ENCODE measurements at places on chromosomes 1 and 21.

DNA sequence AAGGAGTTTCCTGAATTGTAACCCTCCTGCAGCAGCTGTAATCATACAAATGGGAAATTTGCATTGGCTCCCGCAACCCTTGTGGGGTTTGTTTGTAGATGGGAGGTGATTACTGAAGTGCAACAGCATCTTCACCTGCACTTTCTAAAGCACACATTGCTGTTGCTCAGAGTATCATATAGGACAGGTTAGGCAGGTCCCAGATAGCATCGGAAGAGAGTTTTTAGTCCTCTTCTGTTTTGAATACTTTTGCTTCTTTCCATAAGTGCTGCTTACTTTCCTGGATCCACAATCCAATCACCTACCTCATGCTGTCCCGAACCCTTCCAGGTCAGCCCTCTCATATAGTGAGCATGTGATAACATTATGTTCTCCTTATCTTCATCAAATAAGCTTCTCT is 300.4 kb downstream of the PTPRC start:
- DNase-seq: no peak

DNA sequence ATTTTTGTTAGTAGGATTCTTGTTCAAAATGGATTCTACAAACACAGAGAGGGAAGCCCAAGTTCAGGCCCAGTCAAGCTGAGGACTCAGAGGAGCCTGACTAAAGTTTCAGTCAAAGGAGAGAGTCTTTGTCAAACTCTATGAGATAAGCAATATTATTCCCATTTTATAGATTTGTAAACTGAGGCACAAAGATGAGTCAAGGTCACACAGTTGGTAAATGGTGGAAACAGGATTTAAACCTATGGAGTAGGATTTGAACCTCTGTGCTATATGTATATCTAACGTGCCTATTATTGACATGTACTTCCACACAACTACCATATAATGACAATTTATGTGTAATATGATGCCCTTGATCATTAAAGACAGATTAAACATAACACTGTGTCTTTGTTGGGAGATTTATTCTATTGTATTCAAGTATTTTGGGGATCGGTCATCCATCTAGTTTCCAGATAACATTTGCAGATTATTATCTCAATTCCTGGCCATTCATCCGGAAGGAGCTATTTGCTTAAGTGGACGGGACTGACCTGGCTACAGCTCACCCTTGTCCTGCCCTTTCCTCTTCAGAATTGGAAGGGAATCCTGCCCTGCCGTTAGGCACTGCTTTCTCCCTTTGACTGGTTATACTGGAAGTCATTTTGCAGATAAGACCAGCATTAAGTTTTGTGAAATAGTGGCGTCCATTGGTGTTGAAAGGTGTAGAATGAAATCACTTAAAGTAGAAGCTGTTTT is 86.1 kb upstream of the LMO4 start:
- DNase-seq: no peak

- DNase-seq: no peak
Observed at GRCh38 chr1:111179968-111180533, 20.4 kb downstream of the DENND2D start.

GRCh38 chr1:200180821-200181220 is 153.3 kb downstream of the NR5A2 start:
- DNase-seq: no peak

DNA sequence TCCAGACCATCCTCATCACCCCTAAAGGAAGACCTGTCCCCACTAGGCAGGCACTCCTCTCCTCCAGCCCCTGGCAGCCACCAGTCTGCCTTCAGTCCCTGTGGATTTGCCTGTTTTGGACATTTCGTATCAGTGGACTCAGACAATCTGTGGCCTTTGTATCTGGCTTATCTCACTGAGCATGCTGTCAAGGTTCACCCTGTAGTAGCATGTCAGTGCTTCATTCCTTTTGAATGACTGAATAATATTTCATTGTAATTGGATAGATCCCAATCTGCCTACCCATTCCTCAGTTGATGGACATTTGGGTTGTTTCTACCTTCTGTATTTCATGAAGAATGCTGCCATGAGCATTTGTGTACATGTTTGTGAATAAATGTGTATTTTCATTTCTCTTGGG is 32.9 kb upstream of the RNF187 start:
- DNase-seq: no peak

DNA sequence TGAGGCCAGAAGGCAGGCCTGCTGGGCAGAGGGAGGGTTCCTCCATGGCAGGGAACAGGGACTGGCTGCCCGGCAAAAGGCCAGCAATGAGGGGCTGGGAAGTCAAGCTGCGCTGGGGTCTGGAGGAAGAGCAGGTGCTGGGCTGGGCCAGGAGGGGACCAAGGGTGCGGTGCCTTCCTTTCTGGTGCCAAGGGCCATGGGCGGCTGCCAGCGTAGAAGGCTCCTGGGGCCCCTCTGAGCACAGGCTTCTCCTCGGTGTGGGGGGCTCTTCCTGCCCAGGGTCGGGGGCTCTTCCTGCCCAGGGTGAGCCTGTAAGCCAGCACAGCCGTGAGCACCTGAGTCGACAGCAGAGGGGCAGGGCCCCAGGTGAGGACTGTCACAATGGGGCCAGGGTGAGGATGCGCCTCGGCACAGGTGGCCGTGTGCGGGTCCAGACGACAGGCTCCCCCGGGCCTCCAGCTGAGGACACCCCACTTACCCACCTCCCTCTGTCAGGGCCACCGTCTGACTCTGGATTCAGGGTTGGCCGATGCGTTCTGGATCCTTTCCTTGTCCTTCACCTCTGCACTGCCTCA is 10.7 kb upstream of the DNMT3L start:
- DNase-seq: no peak

DNA sequence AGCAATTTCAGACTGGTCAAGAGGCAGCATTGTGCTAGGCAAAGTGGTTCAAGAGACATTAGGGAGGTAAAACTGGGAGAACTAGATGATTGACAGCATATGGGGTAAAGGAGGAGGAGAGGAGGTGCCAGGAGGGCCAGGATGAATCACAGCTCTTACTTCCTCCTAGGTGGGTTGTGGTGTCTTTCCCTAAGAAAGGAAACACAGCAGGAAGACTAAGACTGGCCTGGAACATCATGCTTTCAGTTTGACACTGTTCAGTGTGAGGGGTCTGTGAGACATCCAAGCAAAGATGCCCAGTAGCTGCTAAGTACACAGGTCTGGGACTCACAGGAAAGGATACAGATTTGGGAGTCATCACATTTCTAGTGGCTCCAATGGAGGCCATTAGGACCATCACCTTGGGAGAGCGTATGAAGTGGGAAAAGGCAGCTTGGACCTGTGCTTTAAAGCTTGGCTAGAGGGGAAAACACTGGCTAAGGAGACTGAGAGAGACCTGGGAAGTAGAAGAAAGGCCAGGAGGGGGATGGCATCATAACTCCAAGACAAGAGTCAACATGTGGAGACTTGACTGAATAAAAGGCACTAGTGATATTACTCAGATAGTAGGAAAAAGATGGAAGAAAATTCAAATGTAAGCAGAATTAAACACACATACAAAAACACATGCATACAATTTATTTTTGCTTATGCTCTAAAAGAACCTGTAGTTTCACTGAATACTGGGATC is 17.3 kb downstream of the CD58 start:
- no peak for DNase-seq

GRCh38 chr21:35988416-35989137 is 71.7 kb downstream of the SETD4 start:
- DNase-seq: no peak

DNA sequence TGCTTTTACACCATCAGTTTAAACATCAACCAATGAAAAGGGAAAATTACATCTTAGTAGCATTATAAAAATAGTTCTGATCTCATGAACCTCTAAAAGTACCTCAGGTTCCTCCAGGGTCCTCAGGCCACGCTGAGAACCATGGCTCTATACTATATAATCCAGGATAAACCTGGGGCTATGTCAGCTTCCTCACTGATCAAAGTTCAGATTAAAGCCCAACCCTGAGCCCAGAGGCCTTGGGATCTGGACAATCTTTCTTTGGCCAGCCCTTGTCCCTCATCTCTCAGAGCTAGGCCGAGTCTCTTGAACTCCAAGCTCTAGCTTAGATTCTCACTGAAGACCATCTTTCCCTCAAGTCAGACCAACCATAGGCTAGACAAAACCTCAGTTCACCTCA is 168.3 kb downstream of the PLPP3 start:
- no peak for DNase-seq

- no peak for DNase-seq
Observed at GRCh38 chr1:30325999-30326398, 397.4 kb downstream of the MATN1 start.

DNA sequence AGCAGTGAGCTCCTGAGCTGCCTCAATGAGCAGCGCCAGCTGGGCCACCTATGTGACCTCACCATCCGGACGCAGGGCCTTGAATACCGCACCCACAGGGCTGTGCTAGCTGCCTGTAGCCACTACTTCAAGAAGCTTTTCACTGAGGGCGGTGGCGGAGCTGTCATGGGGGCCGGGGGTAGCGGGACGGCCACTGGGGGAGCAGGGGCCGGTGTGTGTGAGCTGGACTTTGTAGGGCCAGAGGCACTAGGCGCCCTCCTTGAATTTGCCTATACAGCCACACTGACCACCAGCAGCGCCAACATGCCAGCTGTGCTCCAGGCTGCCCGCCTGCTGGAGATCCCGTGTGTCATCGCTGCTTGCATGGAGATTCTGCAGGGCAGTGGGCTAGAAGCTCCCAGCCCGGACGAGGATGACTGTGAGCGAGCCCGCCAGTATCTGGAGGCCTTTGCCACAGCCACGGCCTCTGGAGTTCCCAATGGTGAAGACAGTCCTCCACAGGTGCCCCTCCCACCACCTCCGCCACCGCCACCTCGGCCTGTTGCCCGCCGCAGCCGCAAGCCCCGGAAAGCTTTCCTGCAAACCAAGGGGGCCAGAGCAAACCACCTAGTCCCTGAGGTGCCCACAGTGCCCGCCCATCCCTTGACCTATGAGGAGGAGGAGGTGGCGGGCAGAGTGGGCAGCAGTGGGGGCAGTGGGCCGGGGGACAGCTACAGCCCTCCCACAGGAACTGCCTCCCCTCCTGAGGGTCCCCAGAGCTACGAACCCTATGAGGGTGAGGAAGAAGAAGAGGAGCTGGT is 12.3 kb downstream of the ZBTB7B start:
- no peak for DNase-seq

DNA sequence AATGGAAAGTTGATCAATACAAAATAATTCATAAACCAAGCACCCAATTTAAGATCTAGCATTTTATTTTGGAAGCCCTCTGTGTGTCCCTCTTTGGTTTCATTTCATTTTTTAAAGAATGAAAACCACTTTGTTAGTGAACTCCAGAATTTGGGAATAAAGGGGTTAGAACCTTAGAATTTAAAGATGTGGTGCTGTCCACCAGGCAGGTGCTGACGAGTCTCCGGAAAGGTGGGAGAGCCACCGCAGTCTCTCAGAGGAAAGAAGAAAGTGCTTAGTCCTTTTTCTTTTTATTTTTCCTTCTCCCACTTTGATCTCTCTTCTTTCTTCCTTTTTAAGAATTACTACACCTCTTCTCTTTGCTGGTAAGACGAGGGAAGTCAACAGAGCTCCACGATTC is 20.5 kb upstream of the HIVEP3 start:
- DNase-seq: no peak

- DNase-seq: no peak
Observed at GRCh38 chr1:174013864-174014418, 8.2 kb downstream of the RC3H1 start.

- peak; percentile 28 for DNase-seq
Observed at GRCh38 chr1:8394456-8395321, 76.8 kb downstream of the SLC45A1 start.

GRCh38 chr1:103529746-103530145 is 4.2 kb downstream of the RNPC3 start:
- DNase-seq: peak; percentile 44

DNA sequence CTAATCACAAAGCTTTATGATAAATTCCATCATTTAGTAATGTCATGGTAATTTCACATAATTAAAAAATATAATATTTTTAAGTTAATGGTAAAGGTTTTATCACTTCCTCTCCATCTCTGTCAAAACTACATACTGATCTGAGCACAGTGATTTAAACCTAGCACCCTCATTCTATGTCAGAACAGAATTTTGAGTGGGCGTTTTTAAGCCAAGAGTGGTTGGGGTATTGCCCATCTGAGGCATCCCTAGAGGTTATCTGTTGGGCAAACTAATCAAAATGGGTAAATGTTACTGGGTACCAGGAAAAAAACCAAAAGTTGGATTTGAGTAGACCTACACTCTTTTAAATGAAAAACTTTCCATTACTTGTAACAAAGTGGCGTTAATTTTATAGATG is 100.7 kb upstream of the GFI1 start:
- no peak for DNase-seq

GRCh38 chr1:227769047-227769935 is 34.1 kb downstream of the SNAP47 start:
- no peak for DNase-seq

GRCh38 chr1:224852901-224853568 is 76.4 kb upstream of the DNAH14 start:
- DNase-seq: no peak

Data from stimulated activated CD4-positive, alpha-beta T cell treated with anti-CD3 and anti-CD28 coated beads, Interleukin-1b, Interleukin-23, amount 100 ng/mL, for 24 hours (primary cell).